Fibroblast of lung (primary cell): ENCODE measurements at places on chromosomes 3 and 15. TPM values are rescaled to one million over a fixed set of nuclear protein-coding genes. Genes with fewer than 3 reads are reported as not detected.
A peak's percentile ranks its signal among the peaks of the same experiment; 100 is the strongest.

FAIM gene
- 7.4 and 9.4 TPM in 2 replicates for total RNA-seq

RYR3 gene
- 0.17 and 0.26 TPM in 2 replicates for total RNA-seq

LNP1 gene
- total RNA-seq: 3.1 and 4.1 TPM in 2 replicates

JMJD7 gene
- total RNA-seq: 3.6 and 4.0 TPM in 2 replicates

SCAANT1 gene
- 1.7 TPM in 1 of 2 replicates, not detected in the other for total RNA-seq

INKA1 gene
- 3.3 and 7.3 TPM in 2 replicates for total RNA-seq

GPR160 gene
- total RNA-seq: 0.50 and 0.51 TPM in 2 replicates

MAGI1 gene
- 8.0 and 15.7 TPM in 2 replicates for total RNA-seq

PLA2G4F gene
- total RNA-seq: not detected in 2 replicates

ARPC4 gene
- total RNA-seq: 167 and 174 TPM in 2 replicates

LRRC57 gene
- 10.3 and 13.9 TPM in 2 replicates for total RNA-seq

AHSG gene
- total RNA-seq: not detected in 2 replicates

SERINC4 gene
- total RNA-seq: under 0.01 and 0.17 TPM in 2 replicates

DNA sequence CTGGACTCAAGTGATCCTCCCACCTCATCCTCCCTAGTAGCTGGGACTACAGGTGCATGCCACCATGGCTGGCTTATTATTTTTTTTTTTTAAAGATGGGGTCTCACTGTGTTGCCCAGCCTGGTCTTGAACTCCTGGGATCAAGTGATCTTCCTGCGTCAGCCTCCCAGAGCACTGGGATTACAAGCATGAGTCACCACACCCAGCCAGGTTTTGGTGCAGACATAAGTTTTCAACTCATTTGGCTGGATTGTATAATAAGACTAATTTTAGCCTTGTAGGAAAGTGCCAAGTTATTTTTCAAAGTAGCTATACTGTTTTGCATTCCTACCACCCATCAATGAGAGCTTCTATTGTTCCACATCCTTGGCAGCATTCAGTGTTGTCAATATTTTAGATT is 32.1 kb downstream of the BUB1B start:
- DNase-seq: peak; percentile 76

GRCh38 chr15:94370206-94370935 is 139.0 kb downstream of the MCTP2 start:
- DNase-seq: peak; percentile 14

- DNase-seq: no peak
Observed at GRCh38 chr3:140529558-140529957, 148.3 kb upstream of the TRIM42 start.

- DNase-seq: no peak
Observed at GRCh38 chr3:64039981-64040733, 16.9 kb upstream of the PSMD6 start.

GRCh38 chr3:185647880-185648210 is 61.8 kb downstream of the SENP2 start:
- DNase-seq: no peak

DNA sequence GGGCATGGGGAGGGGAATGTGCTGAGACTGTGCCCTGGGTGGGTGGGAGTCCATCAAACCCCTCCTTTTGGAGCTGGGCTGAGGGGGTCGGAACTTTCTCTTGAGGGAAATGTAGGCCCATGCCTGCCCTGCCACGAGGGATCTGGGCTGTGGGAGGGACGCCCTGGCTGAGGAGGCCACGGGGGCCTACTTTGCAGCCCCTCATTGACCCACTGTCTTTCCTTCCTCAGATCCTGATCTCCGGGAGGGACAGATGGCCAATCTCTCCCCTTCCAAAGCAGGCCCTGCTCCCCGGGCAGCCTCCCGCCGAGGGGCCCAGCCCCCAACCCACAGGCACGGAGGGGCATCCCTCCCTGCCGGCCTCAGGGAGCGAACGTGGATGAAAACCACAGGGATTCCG is 25.3 kb downstream of the LOXL1 start:
- DNase-seq: no peak

DNA sequence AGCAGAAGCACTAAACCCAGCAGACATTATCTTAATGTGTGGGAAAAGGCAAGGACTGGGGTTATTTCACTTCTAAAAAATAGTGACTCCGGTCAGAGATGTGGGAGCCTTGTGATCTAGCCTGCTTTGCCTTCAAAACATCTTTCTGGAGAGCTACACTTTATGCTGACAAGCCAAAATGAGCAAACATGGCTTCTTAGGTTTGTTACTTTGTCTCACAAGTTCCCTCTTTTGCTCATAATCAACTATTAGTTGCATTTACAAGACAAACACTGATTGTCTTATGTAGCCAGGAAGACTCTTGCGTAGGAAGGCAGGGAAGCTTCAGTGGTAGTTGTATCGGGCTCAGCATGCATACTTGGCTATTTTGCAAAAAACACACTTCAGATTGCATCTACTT is 129.2 kb downstream of the NUP210 start:
- no peak for DNase-seq

DNA sequence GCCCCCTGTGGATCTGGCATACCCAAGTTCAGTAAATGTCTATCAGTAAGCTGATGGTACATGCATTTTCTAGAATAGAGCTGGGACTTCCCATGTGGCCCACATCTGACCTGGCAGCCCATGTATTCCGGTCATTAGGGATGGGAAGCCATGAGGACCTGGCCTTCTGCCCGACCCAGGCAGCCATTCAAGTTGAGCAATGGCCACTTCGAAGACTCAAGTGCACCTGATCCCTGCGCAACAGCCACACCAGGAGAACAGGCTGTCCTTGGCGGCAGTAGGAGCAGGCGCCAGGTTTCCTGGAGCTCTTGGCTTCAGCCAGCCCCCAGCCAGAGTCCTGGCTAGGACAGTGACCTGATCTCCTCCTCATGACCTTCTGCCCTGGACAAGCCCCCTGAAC is 14.6 kb downstream of the HEMK1 start:
- no peak for DNase-seq

- no peak for DNase-seq
Observed at GRCh38 chr3:115301364-115301860, 154.3 kb upstream of the ZBTB20 start.

DNA sequence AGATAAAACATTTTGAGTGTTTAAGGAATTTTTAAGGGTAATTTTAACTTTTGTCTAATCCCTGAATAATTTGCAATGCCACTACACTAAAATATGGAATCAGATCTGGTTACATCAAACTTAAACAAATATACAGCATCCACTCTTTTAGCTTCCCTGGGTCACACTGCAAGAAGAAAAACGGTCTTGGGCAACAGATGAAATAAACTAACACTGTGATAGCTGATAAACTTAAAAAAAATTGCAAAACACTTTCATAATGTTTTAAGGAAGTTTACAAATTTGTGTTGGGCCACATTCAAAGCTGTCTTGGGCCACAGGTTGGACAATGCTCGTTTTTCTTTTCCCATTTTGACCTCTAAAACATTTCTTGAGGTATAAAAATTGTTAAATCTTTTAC is 34.3 kb downstream of the CCDC66 start:
- DNase-seq: peak; percentile 6

- peak; percentile 96 for DNase-seq
Observed at GRCh38 chr3:41267975-41268640, 68.8 kb downstream of the CTNNB1 start.

DNA sequence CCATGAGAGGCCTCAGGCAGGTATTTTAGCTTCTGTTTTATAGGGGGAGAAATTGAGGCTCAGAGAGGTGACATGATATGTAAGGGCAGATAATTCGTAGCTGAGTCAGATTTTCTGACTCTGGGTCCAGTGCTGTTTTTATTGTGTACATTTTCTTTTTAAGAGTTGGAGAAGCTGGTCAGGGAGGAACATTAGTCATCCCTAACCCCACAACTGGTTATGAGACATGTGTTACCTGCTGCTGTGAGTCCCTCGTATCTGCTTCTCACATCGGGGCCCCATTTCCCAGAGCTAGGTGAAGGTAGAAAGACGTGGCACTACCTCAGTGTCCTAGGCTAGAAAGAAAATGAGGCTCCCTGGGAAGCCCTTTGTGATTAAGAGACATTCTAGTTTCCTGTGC is 28.6 kb downstream of the GALNT15 start:
- peak; percentile 86 for DNase-seq

DNA sequence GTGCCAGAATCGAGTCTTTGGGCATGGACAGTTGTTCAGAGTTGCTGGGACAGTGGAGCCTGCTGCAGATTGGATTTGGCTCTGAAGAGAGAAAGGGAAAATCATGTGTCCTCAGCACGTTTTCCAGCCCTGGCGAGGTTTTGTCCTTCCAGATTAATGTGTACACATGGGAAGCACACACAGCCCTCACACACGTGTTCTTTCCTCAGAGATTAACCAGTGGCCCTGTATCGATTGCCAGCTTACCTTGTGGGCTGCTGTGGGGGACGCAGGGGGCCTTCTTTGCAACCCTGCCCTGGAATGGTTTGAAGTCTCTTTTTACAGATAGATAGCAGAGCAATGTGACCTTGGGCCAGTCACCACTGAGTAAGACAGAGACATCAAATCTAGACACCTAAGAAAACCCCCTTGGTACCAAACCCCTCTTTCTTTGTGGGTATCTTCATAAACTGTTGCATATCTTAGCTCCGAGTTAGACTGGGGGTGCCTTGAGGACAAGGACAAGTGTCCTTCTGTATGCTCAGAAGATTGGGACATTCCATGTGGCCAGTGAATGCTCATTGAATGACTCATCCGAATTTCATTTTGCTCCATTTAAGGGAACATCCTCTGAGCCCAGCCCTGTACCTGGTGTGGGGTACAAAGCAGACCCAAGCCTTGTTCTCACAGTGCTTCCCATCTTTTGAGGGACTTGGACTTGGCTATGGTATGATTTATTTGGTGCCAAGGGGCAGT is 48.0 kb downstream of the SMAD6 start:
- DNase-seq: peak; percentile 37

- DNase-seq: no peak
Observed at GRCh38 chr3:122921791-122922651, 105.5 kb downstream of the SEMA5B start.

DNA sequence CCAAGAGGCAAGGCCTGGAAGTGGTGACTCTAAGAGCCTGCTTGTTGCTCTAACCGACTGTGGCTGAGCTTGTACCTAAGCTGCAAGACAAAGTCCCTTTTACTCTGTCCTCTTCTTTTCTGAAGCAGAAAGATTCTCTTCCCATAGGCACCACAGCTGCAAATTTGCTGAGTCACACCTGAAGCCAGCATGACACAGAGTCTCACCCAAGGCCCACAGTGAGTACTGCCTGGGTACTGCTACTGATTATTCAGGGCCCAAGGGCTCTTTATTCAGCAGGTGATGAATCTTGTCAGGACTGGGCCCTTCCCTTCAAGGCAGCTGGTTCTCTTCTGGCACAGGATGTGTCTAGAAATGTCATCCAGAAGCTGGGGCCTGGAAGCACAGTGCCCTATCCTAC is 18.9 kb upstream of the TIGIT start:
- peak; percentile 15 for DNase-seq

GRCh38 chr15:88533376-88533775 is 13.1 kb downstream of the DET1 start:
- DNase-seq: no peak

DNA sequence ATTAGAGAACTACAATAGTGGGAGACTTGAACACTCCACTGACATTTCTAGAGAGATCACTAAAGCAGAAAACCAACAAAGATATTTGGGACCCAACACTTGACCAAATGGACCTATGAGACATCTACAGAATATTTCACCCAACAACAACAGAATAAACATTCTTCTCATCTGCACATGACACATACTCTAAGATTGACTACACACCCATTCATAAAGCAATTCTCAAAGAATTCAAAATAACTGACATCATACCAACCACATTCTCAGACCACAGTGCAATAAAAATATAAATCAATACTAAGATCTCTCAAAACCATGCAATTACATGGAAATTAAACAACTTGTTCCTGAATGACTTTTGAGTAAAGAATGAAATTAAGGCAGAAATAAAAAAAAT is 473.7 kb downstream of the LPP start:
- peak; percentile 90 for DNase-seq

DNA sequence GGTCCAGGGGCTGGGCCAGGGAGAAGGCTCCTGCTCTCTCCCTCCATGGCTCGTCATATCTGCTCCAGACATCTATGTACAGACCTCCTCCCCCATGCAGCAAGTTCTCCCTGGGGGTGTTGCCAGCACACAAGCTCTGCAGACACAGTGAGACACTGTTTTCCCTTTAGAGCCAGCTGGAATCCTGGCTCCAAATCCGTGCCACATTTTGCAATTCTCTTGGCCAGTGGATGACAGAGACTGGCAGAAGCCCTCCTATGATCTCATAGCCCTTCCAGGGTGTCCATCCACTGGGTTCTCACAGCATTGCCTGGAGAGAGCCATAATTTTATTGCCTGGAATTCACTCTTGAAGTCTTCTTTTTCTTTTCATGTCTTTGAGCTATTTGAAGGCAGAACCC is 203.9 kb downstream of the TLE3 start:
- peak; percentile 72 for DNase-seq

DNA sequence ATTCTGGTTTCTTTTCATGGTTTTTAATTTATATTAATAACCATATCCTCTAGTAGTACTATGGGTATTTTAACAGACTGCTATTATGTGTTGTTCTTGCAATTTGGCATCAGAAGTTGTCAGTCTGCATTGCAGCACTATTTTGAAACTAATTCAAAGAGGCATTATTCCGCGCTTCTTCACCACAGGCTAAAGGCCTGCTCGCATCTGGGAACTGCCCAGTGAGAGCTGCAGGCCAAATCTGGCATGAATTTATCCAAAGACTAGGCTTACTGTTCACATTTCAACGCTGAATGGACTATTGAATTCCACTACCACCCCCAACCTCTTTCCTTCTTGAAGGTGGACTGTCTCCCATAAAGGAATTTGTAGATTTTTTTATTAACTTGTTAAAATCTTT is 310.4 kb upstream of the NR2F2 start:
- no peak for DNase-seq

- DNase-seq: peak; percentile 42
Observed at GRCh38 chr15:59644756-59645155, 12.6 kb downstream of the GTF2A2 start.

GRCh38 chr3:172302203-172302602 is 146.1 kb downstream of the GHSR start:
- no peak for DNase-seq

- no peak for DNase-seq
Observed at GRCh38 chr3:27085829-27086730, 283.1 kb downstream of the NEK10 start.

GRCh38 chr15:65400760-65401610 is 21.8 kb downstream of the IGDCC4 start:
- DNase-seq: peak; percentile 80

DNA sequence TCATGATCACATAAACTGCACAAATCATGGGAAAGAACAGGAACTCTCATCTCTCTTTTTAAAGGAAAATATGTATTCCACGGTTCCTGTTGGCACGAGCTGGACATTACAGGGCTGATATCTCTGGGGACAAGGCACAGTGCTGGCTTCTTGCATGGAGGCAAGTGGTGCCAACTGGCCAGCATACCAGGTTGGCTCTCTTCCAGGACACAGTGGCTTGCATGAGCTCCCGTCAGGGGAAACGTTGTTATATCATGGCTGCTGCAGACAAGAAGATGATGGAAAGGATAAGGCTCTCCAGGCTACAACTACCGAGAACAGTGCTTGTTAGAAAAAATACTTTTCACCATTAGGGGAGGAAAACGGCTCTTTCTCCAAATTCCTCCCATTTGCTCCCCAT is 283.9 kb downstream of the RORA start:
- peak; percentile 11 for DNase-seq

DNA sequence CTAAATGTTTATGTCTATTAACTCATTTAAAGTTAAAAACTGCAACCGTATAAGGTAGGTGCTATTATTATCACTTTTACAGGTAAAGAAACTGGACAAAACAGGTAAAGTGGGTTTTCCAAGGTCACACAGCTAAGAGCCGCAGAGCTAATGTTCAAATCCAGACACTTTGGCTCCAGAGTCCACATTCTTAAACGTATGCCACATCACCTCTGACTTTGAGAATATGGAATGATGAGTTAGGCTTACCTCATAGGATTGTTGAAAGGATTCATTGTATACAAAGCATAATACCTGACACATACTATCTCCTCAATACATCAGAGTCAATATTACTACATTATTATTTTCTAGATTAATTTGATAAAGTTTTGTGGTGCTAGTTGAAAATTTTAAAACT is 240.9 kb upstream of the STT3B start:
- DNase-seq: no peak
